ENCODE measurements at places on chromosomes 2 and 18.

- no peak for DNase-seq
Observed at GRCh38 chr2:99127981-99128380, 13.5 kb upstream of the C2orf15 start.

GRCh38 chr2:176780348-176780747 is 432.2 kb upstream of the HNRNPA3 start:
- no peak for DNase-seq

GRCh38 chr2:17804358-17804757 is 11.9 kb upstream of the MSGN1 start:
- no peak for DNase-seq

GRCh38 chr2:224180810-224181209 is 141.7 kb upstream of the SERPINE2 start:
- DNase-seq: no peak

DNA sequence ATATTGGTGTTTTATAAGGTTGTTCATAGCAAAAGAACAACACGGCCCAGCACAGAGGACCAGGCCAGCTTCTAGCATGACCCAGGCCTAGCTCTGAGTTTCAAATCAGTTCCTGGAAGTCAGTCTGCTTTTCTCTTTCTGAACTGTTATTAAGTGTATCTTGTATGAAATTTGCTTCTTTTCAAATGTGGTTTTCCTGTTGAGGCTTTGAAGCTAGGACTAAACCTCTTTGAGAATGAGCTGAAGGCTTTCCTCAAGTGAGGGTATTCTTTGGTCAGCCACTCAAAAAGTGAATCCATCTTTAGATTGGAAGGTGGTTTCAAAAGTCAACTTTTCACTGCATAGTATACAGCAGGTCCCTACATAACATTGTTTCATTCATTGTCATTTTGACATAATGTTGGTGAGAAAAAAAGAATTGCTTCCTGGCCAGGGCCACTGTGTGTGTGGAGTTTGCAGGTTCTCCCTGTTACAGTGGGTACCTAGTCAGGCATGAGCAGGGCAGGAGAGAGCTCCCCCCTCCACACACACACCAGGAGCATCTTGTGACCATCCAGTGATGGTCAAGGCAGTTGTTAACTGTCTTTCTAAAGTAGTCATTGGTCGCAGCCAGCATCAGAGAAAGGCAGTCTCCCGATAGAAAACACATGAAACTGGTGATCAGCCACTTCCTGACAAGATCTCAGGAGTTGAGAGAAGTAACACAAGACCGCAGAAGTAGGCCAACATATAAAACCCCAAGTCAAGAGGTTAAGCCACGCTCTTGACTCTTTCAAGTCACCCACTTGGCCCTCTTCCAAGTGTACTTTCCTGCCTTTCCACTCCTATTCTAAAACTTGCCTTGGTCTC is 6.7 kb upstream of the ACAA2 start:
- DNase-seq: no peak

- DNase-seq: no peak
Observed at GRCh38 chr2:241851325-241852115, 7.2 kb downstream of the PDCD1 start.

DNA sequence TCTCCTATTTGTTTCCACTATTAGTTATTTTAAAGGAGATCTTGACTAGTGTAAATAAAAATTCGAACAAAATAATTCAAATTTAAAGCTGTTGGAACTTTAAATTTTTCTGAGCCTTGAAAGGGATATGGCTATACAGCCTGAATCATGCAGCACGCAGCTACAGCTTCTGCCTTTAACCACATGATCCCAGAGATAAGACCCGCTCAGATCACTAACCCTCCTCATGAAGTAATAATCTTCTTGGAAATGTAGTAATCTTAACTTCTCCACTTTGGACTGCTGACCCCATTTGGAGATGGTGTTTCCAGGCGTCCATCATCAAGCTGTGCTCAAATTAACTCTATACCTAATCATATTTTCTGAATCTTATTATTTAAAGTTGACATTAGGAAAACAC is 336.6 kb downstream of the DSC3 start:
- no peak for DNase-seq

DNA sequence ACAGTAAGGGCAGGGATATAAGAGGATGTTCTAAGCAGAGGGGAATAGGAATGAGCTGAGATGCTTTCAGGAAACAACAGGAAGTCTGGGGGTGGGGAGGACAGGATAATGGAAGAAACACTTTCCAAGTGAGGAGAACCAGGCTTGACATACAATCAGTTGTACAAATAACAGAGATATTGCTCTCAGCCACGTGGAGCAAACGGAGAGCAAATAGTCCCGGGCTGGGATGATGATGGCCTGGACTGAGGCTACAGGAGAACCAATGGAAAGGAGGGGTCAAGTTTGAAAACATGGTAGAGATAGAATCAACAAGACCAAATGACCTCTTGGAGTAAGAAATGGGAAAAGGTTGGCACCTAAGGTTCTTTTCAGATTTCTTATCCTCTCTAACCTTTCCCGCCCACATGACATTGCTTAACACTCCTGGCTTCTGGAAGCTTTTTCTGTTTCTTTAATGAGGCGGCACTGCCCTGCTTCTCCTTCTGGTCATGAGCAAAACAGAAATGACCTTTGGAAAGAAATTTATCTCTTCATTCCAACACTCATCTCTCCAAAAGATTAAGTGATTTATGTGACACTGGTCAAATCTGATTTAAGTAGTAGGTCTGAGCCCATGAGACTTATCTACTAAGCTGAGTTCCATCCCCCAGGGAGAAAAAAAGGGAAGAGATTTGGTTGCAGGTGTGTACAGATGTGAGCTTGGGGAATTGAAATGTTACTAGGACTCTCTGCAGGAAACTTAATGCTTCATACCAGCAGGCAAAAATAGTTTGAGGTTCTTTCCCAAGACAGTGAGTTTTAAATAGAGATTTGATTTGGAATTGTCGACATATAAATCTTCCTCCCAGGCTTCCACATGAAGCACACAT is 442.9 kb upstream of the HNRNPA3 start:
- no peak for DNase-seq
